ENCODE measurements at places on chromosomes 2 and 18.
A peak's percentile ranks its signal among the peaks of the same experiment; 100 is the strongest.

DNA sequence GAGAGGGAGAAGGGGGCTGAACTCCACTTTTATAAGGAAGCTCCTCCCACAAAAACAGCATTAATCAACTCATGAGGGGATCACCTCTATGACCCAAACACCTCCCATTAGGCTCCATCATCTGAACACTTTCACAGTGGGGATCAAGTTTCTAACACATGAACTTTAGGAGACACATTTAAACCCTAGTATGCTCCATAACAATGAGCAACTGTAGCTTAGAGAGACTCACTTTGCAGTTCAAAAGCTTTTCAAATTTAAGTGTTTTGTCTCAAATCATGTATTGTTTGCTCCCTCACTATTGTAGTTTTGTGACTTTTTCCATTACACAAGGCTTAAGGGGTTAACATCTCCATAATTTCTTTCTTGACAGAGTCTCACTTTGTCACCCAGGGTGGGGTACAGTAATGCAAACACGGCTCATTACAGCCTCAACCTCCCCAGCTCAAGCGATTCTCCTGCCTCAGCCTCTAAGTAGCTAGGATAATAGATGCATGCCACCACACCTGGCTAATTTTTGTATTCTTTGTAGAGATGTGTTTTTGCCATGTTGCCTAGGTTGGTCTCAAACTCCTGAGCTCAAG is 352.7 kb upstream of the CDH20 start:
- no peak for DNase-seq

DNA sequence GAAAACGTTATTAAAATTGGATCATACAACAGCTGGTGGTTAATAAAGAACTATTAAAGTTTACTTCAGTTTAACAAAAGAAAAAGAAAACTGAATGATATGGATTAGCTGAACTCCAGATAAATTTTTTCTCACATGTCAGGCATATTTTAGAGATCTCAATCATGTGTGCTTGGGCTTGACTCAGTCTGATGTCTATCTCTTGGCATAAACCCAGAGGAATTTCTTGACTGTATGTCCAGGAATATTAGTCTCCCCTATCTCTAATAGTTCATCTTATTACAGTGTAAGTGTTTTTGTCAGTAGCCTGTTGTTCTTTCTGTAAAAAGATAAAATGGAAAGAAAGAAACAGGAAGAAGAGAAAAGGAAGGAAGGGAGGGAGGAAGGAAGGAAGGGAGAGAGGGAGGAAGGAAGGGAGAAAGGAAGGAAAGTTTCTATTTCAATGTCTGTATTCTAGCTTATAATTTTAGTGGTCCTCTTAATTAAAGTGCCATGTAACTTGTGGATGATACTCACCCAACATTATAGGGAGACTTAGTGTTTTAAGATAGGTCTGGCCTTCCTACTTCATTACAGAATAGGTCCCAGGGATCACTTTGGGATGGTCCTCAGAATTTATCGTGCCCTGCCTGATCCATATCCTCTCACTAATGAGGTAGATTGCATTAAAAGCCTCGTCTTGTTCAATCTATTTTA is 99.7 kb upstream of the UGP2 start:
- DNase-seq = no peak

GRCh38 chr2:239047420-239047819 is 199.5 kb downstream of the TWIST2 start:
- DNase-seq = no peak

GRCh38 chr2:395886-396285 is 108.0 kb upstream of the ALKAL2 start:
- no peak for DNase-seq

- no peak for DNase-seq
Measured at GRCh38 chr2:159285929-159286708, at the start of gene WDSUB1. WDSUB1 (minus strand) TSS chr2:159286703; CDS start chr2:159283069, 3,634 bp downstream.

DNA sequence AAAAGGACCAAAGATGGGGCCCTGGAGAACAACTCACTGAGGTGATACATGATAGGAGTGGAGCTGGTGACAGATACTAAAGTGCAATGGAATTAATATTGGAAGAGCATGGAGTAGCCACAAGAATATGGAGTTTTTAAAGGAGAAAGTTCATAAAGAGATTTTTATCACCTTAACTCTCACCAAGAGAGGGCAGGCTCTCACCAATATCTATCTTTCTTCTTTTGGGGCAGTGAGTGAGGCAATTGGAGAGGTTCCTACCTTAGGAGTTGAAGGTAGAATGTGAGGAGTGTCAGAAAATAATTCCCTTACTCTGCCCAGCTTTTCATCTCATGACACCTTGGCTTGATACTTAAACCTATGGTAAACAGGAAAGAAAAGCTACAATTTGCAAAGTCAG is 233.7 kb upstream of the CWC22 start:
- DNase-seq = no peak

GRCh38 chr2:51301381-51301780 is 269.4 kb upstream of the NRXN1 start:
- no peak for DNase-seq

DNA sequence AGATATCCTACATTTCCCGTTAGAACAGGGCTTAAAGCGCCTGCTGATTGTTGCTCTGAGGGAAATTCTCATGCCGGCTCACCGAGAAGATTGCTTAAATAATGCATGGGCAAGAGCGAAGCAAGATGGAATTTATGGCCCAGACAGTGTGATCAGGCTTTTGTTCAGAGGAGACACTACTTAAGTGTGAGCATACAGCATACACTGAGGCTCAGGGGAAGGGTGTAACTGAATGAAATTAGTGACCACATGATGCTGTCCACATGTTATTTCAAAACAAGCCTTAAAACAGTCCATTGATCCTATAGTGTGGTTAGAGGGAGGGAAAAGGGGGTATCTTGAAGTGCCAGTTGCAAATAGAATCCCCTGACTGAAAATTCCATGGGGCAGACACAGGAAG is 125.5 kb downstream of the RAPGEF4 start:
- DNase-seq = no peak

DNA sequence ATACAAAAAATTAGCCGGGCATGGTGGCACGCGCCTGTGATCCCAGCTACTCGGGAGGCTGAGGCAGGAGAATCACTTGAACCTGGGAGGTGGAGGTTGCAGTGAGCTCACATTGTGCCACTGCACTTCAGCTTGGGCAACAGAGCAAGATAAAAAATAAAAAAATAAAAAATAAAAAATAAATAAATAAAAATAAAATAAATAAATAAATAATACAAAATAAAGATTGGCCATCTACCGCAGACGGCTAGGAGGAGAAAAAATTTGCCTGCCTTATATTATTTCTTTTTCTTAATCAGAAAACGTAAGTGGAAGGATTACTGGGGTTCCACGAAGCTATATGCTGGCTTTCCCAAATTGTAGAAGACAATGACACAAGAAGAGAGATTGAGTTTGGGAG is 229.7 kb downstream of the EPHA4 start:
- no peak for DNase-seq

GRCh38 chr2:7165736-7166135 is 248.5 kb downstream of the RNF144A start:
- no peak for DNase-seq

- DNase-seq = no peak
Measured at GRCh38 chr2:83899271-83899670, 559.8 kb downstream of the SUCLG1 start.

DNA sequence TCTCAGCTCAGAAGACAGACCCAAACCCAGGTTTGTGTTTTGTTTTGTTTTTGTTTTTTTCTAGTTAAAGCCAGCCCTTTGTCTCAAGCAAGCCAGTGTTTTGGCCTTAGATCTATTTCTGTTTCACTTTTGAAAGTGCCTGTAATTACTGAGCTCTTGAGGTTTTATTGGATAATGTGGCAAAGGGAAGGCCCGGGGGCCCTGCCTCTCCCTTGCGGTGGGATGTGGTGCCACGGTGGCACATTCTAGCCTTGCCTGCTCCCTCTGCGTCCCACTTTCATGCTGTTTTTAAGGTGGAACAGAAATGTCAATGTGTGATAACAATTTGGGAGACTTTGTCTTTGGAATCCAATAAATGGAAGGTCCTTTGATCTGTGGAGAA is 2.5 kb downstream of the HPCAL1 start:
- peak; percentile 53 for DNase-seq

- DNase-seq = no peak
Measured at GRCh38 chr2:223865124-223865523, 27.7 kb upstream of the AP1S3 start.

DNA sequence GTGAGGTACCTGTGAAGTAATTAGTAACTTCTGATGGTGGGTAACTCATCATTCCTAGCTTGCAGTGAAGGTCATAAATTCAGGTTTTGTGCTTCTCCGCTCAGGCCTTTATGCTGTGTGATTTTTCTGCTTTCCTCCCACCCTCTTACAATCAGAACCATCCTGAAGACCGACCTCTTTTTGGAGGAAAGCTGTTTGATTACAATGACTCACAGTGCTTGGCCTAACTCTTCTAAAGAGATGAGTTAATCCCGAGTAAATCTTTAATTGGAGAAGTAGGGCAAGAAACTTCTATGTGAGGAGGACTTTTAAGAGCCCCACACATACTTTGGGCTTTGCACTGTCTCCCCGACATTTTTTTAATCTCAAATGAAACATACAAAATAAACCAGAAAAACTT is 53.1 kb downstream of the TTC27 start:
- DNase-seq = no peak

GRCh38 chr2:216713691-216714336 is 18.5 kb upstream of the IGFBP5 start:
- no peak for DNase-seq

- DNase-seq = no peak
Measured at GRCh38 chr18:78679613-78680260, 299.9 kb upstream of the SALL3 start.

- no peak for DNase-seq
Measured at GRCh38 chr2:138536302-138536701, 34.7 kb downstream of the SPOPL start.

DNA sequence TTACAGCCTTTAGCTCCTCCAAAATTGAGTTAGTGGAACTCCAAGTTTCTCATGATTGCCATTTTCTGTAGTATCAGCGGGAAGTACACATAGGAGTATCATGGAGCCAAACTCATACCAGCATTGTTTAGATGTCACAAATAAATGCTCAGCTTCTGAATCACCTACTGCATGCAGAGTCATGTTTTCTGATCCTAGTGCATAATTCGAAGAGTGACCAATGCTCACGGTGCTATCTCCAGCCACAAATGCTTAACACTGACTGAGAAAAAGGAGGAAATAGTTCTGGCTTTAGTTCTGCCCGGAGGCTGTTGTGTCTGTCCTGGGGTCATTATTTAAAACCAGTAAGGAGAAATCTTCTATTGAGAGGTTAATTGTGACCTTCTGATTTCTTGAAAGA is 45.4 kb upstream of the LRATD1 start:
- no peak for DNase-seq

DNA sequence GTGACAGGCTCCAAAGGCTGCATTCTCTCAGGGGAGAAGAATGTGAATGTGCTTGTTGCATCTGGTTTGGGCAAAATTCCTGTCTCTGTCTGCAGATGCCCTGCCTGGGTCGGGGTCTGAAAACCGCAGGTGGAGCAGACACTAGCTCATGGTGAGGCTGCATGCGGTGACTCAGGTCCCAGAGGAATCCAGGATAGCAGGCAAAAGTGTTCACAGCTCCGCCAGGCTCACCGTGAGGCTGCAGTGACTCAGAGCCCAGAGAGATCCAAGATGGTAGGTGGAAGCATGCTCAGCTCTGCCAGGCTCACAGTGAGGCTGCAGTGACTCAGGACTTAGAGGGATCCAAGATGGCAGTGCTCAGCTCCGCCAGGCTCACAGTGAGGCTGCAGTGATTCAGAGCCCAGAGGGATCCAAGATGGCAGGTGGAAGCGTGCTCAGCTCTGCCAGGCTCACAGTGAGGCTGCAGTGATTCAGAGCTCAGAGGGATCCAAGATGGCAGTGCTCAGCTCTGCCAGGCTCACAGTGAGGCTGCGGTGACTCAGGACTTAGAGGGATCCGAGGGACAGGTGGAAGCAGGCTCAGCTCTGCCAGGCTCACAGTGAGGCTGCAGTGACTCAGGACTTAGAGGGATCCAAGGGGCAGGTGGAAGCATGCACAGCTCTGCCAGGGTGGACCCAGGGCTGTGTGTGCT is 200.5 kb downstream of the ACKR3 start:
- no peak for DNase-seq

- no peak for DNase-seq
Measured at GRCh38 chr18:59377613-59378337, 18.7 kb upstream of the LMAN1 start.

GRCh38 chr2:107285621-107286299 is 399.8 kb upstream of the ST6GAL2 start:
- no peak for DNase-seq

- DNase-seq = no peak
Measured at GRCh38 chr2:197378086-197378485, 56.7 kb downstream of the SF3B1 start.

GRCh38 chr18:47283476-47283875 is 32.0 kb upstream of the SKOR2 start:
- DNase-seq = no peak

DNA sequence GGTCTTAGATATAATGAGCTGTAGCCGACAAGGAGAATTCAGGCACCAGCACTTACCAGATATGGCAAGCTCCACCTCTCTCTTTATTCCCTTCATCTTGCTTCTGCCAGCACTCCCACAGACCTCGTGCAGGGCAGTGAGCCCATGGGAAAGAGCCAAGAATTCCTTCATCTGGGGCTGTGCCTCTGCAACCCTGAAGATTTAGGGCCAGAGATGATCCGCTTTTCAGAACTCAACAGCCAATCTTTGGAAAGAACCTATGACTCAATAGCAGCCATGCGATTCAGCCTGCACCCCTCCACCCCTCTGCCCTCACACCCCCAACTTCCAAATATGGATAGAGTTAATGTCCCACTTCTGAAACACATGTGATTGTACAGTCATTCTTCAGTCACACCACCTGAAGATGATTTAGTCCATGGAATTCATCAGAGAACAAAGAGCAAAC is 533.7 kb upstream of the TNP1 start:
- DNase-seq = no peak

DNA sequence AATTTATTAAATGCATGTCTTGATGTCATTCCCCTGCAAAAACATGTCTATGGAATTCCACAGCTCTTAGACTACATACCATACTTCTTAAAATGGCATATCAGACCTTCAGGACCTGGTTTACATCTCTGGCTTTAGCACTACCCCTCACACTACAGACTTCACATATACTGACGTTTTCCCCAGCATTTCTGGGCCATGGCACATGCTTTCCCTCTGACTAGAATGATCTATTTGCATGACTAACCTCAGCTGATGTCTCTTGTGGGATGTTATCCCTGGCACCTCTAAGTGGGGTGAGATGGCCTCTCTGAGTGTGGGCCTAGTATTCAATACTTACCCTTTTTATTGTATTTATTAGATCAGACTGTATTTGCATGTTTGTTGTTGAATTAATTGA is 381.6 kb downstream of the ERBB4 start:
- DNase-seq = no peak

DNA sequence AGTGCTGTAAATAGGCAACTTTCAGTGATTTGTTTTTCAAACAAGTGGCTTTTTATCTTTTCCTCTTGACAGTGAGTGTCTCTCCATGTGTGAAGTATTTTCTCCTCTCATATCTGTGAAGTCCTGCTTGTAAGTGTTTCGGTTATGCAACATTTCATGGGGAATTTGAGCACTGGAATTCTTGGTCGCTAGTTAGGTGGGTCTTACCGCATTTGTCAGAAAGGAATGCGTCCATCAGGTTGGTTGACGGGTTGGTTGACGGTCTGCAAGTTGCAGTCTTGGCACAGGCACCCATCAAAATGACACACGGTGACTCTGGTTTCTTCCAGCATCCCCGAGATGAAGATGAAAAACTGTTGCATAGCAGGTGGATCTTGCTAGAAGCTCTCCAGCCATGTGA is 109.8 kb downstream of the AGAP1 start:
- DNase-seq = no peak
